ENCODE measurements at places on chromosomes 4 and X. TPM values are rescaled to one million over a fixed set of nuclear protein-coding genes. Genes with fewer than 3 reads are reported as not detected.

TEX13D gene
- not detected for total RNA-seq

VCX gene
- total RNA-seq = not detected

PASD1 gene
- total RNA-seq = not detected

ERAS gene
- not detected for total RNA-seq

DCAF12L1 gene
- total RNA-seq = not detected

BMP3 gene
- 0.11 TPM for total RNA-seq

PDHA2 gene
- not detected for total RNA-seq

TRIM60 gene
- total RNA-seq = not detected

All from GM23248 (cell line).